ENCODE measurements at places on chromosomes 3 and 15.

DNA sequence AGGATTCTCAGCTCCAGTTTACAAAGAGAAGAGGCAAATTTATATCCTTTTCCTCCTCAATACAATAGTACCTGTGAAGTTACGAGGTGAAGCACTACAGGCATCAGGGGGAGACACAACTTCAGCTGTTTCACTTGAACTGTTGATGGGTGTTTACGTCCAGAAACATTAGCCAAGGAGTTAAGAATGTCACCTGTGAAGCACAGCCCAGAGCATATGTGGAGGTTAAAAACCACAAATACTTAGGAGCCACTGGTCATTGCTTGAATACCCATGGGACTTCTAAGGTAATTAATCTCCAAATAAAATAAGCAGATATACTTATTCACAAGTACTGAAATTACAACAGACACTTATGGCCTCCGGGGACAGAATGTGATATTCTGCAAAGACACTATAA, 246.5 kb downstream of the ULK4 start:
- no peak for DNase-seq

DNA sequence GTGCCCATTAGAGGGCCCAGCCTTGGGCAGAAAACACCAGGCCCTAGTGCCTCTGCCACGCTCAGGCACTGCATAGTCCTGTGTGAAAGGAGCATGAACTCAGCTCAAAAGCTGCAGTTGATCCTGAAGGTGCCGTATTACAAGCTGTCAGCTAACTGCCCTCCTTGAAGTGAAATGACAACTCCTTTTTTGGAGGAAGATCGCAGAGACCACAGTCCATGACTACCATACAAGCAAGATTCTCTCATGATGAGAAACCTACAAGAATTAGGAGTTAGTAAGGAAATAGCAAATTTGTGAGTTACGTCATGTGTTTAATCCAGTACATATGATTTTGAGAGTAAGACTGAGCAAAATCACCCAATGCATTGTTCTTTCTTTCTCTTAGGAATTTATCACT, 513.9 kb upstream of the NR2F2 start:
- DNase-seq: no peak

GRCh38 chr15:63287109-63287508, 9.7 kb downstream of the APH1B start:
- no peak for DNase-seq

- DNase-seq: no peak
These were observed 758 bp downstream of the SELENOK start for GRCh38 chr3:53890726-53891475.

DNA sequence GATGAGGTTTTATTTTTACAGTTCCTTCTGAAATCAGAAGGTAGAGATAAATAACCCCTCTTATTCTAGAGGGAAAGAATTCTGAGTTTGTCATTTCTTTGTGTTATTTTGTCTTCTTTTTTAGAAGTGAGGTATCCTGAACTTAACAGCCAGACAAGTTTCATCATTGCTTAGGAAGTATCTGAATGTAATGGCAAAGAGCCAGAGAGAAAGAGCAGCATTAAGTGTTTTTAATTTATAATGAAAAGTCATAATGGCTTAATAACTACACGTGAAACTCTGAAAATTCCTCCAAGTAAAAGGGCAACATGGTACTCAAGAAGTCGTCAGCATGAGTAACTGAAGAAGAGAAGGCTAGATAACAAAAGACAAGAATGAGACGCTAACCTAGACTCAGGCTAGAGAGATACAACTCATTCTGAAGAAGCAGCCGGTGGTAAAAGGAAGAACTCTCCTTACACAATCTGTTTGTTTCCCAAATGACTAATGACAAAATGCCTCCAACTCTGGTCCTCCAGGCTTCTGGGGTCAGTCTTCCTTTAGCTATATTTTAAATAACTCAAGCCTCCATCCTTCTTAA, 116.2 kb upstream of the NECTIN3 start:
- DNase-seq: no peak

GRCh38 chr3:24512564-24513197, 18.0 kb upstream of the THRB start:
- DNase-seq: no peak

DNA sequence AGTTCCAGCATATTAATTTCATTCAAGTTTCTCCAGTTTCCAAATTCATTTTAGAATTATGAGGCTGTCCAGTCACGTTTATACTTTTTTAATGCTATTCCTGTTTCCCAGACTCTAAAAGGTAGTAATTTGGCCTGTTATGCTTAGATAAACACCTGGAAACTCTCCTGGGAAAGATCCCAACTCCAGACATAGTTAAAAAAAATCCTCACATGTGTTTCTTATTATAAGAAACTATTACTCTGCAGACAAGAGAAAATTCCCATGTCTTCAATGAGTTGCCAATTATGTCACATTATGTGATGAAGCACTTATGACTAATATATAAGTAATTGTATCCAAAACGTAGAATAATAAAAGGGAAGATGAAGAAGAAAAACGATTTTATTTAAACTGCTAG, 137.1 kb upstream of the TMC3 start:
- no peak for DNase-seq

DNA sequence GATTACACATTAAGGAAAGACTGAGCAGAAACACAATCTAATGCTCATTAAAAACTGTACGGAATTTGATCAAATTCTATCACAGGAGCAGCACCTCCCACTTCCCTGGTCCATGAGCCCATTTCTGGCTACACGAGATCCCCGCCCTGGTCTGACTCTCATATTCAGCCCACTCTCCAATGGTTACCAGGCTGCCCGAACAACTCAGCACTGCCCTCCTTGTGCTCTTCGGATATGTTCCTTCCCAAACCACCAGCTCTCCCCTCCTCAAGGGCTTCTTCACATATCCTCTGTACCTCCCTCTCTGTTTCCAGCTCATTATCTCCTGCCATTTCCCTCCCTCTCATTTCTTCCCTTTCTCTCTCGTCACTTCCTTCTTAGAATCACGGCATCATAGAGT, 180.5 kb downstream of the RSL24D1 start:
- no peak for DNase-seq

Data from GM06990 (cell line).